ENCODE measurements at places on chromosomes 16 and 17.

DNA sequence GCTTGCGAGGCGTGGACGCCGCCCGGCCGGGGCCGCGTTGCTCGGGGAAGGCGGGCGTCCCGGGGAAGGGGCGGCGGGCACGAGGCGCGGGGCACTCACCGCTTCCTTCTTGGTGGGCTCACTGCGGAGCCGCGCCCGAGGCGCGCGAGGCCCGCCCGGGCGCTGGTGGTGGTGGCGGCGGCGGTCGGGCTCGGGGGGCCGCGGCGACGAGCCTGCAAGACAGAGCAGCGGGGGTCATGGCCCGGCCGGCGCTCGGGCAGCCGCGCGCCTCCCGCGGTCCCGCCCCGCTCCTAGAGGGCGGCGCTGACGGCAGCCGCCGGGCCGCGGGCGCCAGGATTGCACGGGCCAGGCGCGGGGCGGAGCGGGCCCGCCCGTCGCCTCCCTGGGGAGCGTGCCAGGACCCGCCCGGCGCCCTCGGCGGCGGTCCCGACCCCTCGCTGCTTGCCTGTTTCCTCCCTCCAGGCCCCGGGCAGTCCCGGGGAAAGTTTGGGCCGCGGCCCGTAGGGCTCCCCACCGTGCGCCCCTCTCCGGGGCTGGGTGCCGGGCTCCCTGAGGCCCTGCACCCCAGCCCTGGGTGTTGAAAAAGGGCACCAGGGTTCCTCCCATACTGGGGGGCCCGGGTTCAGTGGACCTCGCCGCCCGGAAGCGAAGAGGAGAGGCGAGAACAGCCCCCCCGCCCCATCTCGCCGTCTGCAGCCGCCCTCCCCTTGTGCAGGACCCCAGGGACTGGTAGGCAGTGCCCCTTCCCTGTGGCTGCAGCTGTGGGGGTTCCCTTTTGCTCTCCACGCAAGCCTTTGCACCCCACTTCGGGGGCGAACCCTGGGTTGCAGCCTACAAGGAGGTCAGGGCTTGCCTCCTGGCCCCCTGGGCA, at the start of gene C16orf74:
TSS of gene C16orf74 (minus strand) at position 270 of the 871 bp plus-strand sequence. CDS start 15,879 bp downstream, outside the sequence.
- H3K36me3 ChIP-seq: peaks cover 8% of the 10 kb centered on the region
- H3K4me3 ChIP-seq: peak within 1 kb of the TSS; percentile 79
- H3K27me3 ChIP-seq: no peaks in the 10 kb centered on the region
- H3K27ac ChIP-seq: no peak within 1 kb of the TSS

GRCh38 chr17:71412803-71413202, 708.0 kb upstream of the SOX9 start:
- H3K27ac ChIP-seq: peak overlapping the region; percentile 97
- peaks cover 38% of the 10 kb centered on the region for H3K4me1 ChIP-seq
- no peaks in the 10 kb centered on the region for H3K27me3 ChIP-seq
- peak overlapping the region; percentile 65 for H3K4me3 ChIP-seq
- DNase-seq: peak; percentile 95

GRCh38 chr17:15498107-15498506, 30.7 kb upstream of the CDRT4 start:
- no peak overlapping the region for H3K27ac ChIP-seq
- no peak overlapping the region for H3K4me3 ChIP-seq
- H3K36me3 ChIP-seq: peaks cover 26% of the 10 kb centered on the region

GRCh38 chr16:84295203-84295860, 654 bp downstream of the WFDC1 start:
- no peaks in the 10 kb centered on the region for H3K36me3 ChIP-seq
- no peak for DNase-seq
- H3K27me3 ChIP-seq: peaks cover 61% of the 10 kb centered on the region

- no peaks in the 10 kb centered on the region for H3K27me3 ChIP-seq
- DNase-seq: peak; percentile 22
- H3K4me1 ChIP-seq: peaks cover 33% of the 10 kb centered on the region
- H3K36me3 ChIP-seq: no peaks in the 10 kb centered on the region
Observed at GRCh38 chr16:54027062-54027461, 259.5 kb downstream of the IRX3 start.

DNA sequence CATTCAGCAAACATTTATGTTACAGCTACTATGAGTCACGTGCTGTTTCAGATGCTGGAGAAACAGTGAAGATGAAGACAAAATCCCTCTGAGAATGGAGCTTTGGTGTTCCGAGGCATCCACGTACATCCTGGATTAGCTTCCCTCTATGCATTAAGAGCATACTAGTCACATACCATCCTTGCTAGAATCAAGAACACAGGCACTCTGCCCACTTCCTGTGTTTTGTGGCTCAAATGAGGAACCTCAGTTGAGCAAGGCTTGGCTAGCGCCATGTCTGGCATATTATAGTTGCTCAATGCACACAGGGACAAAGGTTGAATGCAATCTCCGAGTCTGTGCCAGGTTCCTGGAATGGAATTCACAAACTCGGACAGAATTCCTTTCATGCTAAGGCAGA, 297.5 kb downstream of the XYLT1 start:
- H3K27me3 ChIP-seq: no peaks in the 10 kb centered on the region
- no peaks in the 10 kb centered on the region for H3K36me3 ChIP-seq
